ENCODE measurements at places on chromosomes 13 and 19. TPM values are rescaled to one million over a fixed set of nuclear protein-coding genes. Genes with fewer than 3 reads are reported as not detected.

Gene ATXN8OS
- not detected for total RNA-seq

Gene SYNGR4
- not detected for total RNA-seq

Gene SRRM5
- 0.32 TPM for total RNA-seq

Gene PEG3
- total RNA-seq, result 6.3 TPM

Gene PCDH20
- 32.7 TPM for total RNA-seq

Gene RXFP2
- total RNA-seq, result not detected

GRCh38 chr19:40217027-40217810 is 965 bp downstream of the TTC9B start:
- H3K36me3 ChIP-seq, result no peaks in the 10 kb centered on the region
- peaks cover 66% of the 10 kb centered on the region for H3K27me3 ChIP-seq
- no peak for DNase-seq

- H3K36me3 ChIP-seq, result no peaks in the 10 kb centered on the region
- H3K4me1 ChIP-seq, result no peaks in the 10 kb centered on the region
- H3K4me3 ChIP-seq, result no peak overlapping the region
- H3K27me3 ChIP-seq, result peaks cover 9% of the 10 kb centered on the region
- no peak for DNase-seq
Observed at GRCh38 chr19:7303470-7303869, 9.3 kb upstream of the INSR start.

GRCh38 chr13:30477346-30478195 is 11.8 kb upstream of the HMGB1 start:
- no peak overlapping the region for H3K27ac ChIP-seq
- H3K36me3 ChIP-seq, result no peaks in the 10 kb centered on the region
- no peak for DNase-seq
- no peaks in the 10 kb centered on the region for H3K27me3 ChIP-seq

- H3K27me3 ChIP-seq, result no peaks in the 10 kb centered on the region
- peaks cover 20% of the 10 kb centered on the region for H3K4me1 ChIP-seq
- H3K36me3 ChIP-seq, result peaks cover 32% of the 10 kb centered on the region
- DNase-seq, result no peak
Observed at GRCh38 chr13:98896083-98896867, 81.6 kb downstream of the DOCK9 start.

DNA sequence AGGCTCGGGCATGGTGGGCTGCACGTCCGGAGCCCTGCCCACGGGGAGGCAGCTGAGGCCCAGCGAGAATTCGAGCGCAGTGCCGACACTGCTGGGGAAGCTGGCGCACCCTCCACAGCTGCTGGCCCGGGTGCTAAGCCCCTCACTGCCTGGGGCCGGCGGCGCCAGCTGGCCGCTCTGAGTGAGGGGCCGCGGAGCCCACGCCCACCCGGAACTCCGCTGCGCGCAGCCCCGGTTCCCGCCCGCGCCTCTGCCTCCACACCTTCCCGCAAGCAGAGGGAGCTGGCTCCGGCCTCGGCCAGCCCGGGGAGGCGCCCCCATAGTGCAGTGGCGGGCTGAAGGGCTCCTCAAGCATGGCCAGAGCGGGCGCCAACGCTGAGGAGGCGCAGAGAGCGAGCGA is 2080.4 kb downstream of the PCDH9 start:
- no peak overlapping the region for H3K4me3 ChIP-seq
- no peaks in the 10 kb centered on the region for H3K36me3 ChIP-seq
- no peaks in the 10 kb centered on the region for H3K27me3 ChIP-seq
- no peak for DNase-seq

- peaks cover 74% of the 10 kb centered on the region for H3K36me3 ChIP-seq
- H3K27me3 ChIP-seq, result no peaks in the 10 kb centered on the region
- H3K4me1 ChIP-seq, result peaks cover 23% of the 10 kb centered on the region
Observed at GRCh38 chr19:39833464-39834286, at the start of gene DYRK1B. TSS of gene DYRK1B (minus strand) at chr19:39834162. CDS start at chr19:39831867, 2,295 bp downstream.

DNA sequence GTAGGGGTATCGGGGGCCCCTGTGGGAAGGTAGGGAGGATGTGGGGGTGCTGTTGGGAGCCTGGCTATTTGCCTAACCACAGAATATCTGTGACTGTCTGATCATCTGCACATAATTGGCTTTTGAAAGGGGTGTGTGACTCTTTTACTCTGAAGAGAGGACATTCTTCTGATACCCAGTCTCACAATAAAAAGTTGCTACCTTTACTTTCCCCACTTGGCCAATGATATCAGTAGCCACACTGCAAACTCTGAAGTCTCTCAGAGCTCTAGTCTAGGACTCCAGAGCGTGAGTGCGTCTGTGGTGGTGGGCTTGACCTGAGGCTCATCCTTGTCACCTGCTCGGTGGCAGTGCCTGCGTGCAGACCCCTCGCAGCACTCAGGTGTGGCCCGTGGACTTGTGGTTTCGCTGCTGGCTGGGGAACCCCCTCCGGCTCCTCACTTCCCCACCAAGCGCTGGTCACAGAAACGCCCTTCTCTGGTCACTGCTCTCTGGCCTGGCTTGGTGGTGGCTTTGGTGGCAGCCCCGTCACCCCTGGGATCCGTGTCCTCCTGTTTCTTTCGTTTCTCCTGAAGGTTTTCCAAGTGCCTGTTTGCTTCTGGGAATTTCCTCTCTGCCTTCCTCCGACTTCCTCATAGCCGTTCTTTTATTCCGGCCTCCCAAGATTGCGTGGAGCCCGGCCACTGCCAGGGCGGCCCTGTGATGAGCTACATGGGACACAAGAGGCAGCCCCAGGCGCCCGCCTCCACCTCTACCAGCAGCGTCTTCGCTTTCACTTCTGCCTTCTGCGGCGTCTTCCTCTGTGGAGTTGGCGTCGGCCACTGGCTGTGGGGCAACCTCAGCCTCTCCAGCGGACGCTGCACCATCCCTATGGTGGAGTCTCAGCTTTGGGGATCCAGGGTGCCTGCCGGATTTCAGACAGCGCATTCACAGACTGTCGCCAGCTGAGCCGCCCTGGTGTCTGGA is 78.0 kb downstream of the ATP11A start:
- peaks cover 62% of the 10 kb centered on the region for H3K4me1 ChIP-seq
- peak overlapping the region; percentile 64 for H3K27ac ChIP-seq
- DNase-seq, result no peak
- no peak overlapping the region for H3K4me3 ChIP-seq
- no peaks in the 10 kb centered on the region for H3K36me3 ChIP-seq
- no peaks in the 10 kb centered on the region for H3K27me3 ChIP-seq

GRCh38 chr13:111945086-111945485 is 121.9 kb upstream of the SOX1 start:
- H3K27ac ChIP-seq, result no peak overlapping the region
- DNase-seq, result no peak
- no peaks in the 10 kb centered on the region for H3K36me3 ChIP-seq
- H3K4me1 ChIP-seq, result no peaks in the 10 kb centered on the region

DNA sequence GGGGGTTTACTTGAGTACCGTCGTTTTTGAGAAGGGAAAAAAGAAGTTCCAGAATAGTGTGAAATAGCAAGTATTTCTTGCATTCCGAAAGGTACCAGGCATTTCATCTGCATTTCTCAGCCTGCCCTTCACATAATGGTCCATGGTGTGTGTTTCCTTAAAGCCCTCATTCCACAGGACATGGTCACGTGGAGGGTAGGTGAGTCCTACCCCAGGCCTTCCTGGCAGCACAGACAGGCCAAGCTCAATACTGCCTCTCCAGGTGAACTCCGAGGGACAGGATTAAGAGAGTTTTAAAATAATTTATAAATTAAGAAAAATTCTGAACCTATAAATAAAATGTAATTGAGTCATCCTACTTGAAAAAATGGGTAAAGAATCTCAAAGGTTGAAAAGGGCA is 64.7 kb downstream of the TNFRSF19 start:
- DNase-seq, result no peak
- no peak overlapping the region for H3K27ac ChIP-seq
- H3K4me1 ChIP-seq, result peaks cover 24% of the 10 kb centered on the region
- no peaks in the 10 kb centered on the region for H3K27me3 ChIP-seq

DNA sequence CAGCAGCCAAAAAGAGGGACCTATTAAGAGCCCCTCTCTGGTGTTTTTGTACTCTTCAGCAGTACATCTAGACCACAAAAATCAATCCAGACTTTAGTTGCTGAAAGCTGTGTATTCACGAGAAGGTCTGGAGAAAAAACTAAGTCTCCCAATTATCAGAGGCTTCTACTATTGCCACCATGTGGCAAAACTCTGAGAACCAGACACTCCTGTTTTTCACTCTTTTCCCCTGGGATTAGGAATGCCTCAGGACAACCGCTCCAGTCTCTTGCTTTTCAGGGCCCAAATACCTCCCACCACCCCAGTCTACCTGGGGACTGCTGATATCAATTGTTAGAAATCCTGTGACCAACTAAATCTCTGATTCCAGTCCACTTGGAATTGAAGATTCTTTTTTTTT is 30.1 kb upstream of the OBI1 start:
- no peaks in the 10 kb centered on the region for H3K27me3 ChIP-seq
- H3K27ac ChIP-seq, result no peak overlapping the region
- H3K4me3 ChIP-seq, result no peak overlapping the region
- no peaks in the 10 kb centered on the region for H3K4me1 ChIP-seq

DNA sequence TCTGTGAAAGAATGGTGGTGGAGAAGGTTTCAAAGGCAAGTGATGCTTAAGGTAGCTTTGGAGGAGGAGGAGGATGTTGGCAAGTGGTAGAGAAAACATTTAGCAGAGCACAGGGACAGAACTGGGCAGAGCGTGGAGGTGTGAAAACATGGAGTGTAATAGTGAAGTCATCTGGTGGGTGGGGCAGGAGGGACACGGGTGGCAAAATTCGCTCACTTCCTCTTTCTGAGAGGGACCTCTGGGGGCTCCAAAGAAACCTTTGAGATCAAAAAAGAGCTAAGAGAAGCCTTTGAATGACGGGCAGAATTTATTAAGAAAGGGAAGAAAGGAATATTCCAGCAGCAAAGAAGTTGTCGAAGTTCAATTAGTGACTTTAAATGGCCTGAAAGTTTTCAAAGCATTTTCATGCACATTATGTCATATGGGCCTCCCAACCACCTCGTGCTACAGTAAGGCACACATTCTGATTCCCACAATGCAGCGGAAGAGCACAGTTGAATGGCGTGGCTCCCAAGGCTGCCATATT is 82.8 kb downstream of the STARD13 start:
- no peaks in the 10 kb centered on the region for H3K4me1 ChIP-seq
- no peak overlapping the region for H3K4me3 ChIP-seq

DNA sequence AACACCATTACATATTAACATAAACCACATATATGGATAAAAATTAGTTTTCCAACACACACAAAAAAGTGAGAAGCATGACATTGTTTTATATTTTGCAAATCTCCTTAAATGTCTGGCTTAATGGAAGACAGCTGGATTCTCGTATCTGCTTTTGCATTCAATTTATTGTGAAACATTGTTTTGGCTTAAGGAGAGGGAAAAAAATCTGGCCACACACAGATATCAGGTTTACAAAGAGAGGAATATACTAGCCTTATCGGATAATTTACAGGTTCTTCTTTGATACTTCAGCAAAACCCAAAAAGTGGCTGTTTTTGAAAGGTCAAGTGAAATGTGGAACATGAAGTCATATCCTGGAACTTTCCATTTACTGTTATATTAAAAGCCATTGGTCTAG is 523.5 kb upstream of the ARGLU1 start:
- H3K27me3 ChIP-seq, result no peaks in the 10 kb centered on the region
- H3K4me1 ChIP-seq, result no peaks in the 10 kb centered on the region
- DNase-seq, result peak; percentile 56

DNA sequence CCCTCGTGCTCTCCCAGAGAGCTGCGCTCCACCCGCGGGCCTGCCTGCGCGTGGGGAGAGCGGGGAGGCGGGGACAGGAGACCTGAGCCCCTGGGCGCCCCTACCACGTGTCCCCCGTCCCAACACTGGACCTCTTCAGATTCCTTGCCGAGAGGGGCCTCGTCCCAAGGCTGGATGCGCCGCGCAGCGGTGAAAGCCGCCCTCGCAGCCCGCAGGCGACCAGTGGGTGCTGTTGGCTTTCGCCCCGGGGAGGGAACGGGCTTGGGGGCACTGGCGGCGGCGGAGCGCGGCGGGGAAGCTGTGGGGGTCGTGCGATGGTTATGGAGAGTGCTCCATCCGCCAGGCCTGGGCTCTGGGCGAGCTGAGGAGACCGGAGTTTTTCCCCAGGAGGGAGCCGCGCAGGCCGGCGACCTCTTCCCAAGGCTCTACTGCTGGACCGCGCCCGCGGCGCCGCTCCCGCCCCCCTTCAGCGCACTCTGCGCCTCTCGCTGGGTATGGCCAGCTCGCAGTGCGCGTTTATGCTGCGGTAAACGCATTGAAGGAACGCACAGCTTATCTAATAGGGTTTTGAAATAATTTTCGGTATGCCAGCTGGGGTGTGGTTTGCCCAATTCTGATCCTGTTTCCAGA is 17.2 kb upstream of the RNF17 start:
- no peak overlapping the region for H3K27ac ChIP-seq
- DNase-seq, result no peak

- no peaks in the 10 kb centered on the region for H3K36me3 ChIP-seq
- no peaks in the 10 kb centered on the region for H3K27me3 ChIP-seq
- peaks cover 3% of the 10 kb centered on the region for H3K4me1 ChIP-seq
- H3K27ac ChIP-seq, result no peak overlapping the region
Observed at GRCh38 chr13:42752731-42753130, 28.7 kb upstream of the FAM216B start.

DNA sequence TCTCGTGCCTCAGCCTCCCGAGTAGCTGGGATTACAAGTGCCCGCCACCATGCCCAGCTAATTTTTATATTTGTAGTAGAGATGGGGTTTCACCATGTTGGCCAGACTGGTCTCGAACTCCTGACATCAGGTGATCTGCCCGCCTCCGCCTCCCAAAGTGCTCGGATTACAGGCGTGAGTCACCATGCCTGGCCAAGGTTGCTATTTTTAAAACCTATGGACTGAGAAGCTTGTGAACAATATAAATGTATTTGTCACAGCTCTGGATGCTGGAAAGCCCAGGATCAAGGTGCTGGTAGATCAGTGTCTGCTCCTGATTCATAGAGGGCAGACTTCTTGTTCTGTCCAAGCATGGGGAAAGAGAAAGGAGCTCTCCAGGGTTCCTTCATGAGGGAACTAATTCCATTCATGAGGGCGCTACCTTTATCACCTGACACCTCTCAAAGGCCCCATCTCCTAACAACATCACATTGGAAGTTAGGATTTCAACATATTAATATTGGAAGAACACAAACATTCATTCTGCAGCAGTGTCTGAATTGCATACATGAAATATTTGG is 16.1 kb downstream of the CARD8 start:
- H3K27ac ChIP-seq, result no peak overlapping the region
- H3K4me3 ChIP-seq, result no peak overlapping the region
- H3K36me3 ChIP-seq, result no peaks in the 10 kb centered on the region
- no peaks in the 10 kb centered on the region for H3K4me1 ChIP-seq
- DNase-seq, result no peak
- H3K27me3 ChIP-seq, result no peaks in the 10 kb centered on the region

DNA sequence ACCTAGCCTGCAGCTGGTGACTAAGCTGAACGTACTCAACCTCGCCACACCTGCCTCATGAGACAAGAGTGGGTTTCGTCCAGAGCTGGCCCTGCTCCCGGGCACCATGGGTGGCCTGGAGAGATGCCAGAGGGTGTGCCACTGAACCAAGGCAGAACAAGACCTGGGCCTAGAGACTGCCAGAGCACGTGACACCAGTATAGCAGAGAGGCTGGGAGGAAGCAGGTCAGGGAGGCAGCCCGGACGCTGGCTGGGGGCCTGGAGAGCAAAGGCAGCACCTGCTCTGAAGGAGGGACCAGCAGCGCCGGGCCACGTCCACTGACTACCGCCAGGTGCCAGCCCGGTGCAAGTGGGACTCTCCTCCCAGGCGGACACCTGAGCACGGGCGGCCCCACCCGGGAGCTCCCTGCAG is 7.3 kb upstream of the C13orf46 start:
- H3K4me3 ChIP-seq, result no peak overlapping the region
- no peaks in the 10 kb centered on the region for H3K27me3 ChIP-seq
- peak; percentile 87 for DNase-seq
- peaks cover 62% of the 10 kb centered on the region for H3K36me3 ChIP-seq
- H3K27ac ChIP-seq, result no peak overlapping the region
- H3K4me1 ChIP-seq, result no peaks in the 10 kb centered on the region

All from left lung (tissue), 14 donors.